Sigmoid colon (tissue), 7 donors: ENCODE measurements at places on chromosomes 5 and 9. TPM values are rescaled to one million over a fixed set of nuclear protein-coding genes. Genes with fewer than 3 reads are reported as not detected.

- no peak for DNase-seq
Measured at GRCh38 chr5:150317048-150318003, 14.6 kb upstream of the ARSI start.

The PLPP7 gene
- 1.8 TPM for polyA plus RNA-seq

DNA sequence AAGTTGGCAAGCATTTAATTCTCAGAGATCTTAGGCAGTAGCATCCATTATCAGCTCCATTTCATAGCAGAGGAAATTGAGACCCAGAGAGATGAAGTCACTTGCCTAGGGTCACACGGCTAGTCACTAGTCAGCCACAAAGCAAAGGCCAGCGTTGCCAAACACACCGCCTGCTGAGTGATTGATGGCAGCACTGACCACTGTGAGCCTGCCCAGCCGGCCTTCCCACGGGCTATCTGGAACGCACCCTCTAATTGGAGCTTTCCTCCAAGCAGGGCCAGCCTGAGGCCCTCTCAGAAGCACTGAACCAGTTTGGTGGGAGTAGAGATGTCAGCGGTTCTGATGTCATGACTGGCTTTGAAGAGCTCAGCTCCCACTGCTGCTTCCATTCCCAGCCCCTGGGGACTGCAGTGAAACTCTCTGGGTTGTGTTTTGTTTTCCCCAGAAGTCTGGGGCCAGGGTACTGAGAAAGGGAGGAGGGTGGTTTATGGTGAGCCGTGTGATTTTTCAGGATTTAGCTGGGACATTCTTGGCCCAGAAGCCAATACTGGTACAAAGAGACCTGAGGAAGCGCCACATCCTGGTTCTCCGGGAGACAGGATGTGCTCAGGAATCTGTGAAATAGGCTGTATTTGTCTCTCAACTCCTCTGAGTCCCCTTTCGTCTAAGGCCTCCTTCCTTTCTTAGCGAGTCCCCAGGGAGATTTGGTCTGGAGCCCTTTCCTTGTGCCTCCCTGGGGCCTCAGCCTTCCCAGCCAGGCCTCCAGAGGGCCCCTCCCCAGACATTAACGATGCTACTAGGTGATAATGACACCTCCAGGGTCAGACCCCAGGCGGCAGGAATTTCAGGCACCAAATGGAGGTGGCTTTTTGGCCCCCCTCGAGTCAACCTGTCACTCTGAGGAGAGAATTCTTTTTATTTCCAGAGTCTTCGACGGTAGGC, 44.5 kb downstream of the SPRY4 start:
- DNase-seq = no peak

- DNase-seq = peak; percentile 75
Measured at GRCh38 chr5:54518146-54518817, 723 bp downstream of the SNX18 start.

The OGN gene
- polyA plus RNA-seq = 4.4 TPM

DNA sequence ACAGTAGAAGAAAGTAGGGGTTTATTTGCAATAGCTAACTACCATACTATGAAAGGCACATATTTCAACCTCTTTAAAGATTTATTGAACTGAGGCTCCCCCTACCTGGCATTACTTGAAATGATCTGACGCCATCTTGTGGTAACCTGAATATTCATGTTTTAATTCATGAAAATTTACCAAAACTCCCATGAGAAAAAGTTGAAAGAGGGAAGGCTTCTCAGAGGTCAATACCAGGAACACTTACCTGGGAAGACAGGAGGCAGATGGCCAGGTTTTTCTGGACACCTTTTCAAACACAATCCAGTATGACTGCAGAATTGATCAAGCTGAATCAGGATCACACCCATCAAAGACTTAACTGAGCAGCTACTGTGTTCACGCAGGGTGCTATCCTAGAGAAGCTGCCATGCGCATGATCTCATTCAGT, 9.4 kb downstream of the PRELID2 start:
- no peak for DNase-seq

The SH2D3C gene
- 1.4 TPM for polyA plus RNA-seq

The SNCAIP gene
- polyA plus RNA-seq = 3.8 TPM

The GZMA gene
- 8.0 TPM for polyA plus RNA-seq

The BRINP1 gene
- not detected for polyA plus RNA-seq

The TLX3 gene
- not detected for polyA plus RNA-seq

DNA sequence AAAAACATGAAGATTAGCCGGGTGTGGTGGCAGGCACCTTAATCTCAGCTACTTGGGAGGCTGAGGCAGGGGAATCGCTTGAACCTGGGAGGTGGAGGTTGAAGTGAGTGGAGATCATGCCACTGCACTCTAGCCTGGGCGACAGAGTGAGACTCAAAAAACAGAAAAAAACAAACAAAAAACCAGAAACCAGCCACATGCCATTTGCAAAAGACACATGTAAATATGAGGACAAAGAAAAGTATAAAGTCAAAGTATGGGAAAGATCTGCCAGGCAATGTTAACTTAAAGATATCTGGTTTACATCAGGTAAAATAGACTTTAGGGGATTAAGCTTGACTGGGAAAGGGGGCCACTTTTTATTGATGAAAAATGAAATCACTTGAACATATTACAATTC, 90.7 kb downstream of the FNBP1 start:
- no peak for DNase-seq

The DIPK1B gene
- 0.60 TPM for polyA plus RNA-seq

DNA sequence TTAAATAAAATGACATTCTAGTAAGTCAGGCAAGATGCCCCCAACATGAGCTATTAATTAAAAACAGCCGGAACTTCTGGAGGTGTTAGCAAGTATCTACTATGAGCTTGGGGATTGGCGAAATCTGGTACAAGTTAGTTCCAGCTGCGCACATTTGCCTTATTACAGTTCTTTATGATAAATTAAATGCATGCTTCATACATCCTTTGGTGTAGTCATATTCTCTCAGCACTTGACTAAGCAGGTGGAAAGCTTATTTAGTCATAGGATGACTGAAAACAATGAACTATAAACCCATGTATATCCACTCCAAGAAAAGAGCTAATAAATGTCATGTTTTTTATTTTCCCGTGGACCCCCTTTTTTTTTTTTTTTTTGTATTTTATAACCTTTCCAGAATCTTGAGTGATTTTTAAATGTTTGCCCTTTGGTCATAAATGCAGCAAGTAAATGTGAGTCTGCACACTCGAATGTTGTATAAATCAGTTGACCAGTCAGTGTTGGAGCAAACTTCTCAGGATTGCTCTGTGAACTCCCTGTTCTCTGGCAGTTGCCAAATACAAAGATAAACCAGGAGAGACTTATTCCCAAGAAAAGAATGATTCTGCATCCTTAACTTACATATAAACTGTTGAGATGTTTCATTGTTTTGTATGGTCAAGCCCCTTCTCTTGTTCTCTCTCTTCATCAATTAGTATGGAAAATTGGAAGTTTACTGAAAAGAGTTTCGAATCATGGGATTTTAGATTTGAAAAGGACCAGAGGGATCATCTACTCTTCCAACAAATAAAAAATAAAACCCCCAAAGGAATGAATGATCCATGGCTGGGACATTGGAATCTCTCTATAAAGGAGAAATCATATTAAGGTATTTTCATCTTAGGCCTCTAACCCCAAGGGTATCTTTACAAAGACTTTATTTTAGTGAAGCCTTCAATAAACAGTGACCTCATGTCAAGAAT, 38.3 kb downstream of the PIK3R1 start:
- DNase-seq = no peak

DNA sequence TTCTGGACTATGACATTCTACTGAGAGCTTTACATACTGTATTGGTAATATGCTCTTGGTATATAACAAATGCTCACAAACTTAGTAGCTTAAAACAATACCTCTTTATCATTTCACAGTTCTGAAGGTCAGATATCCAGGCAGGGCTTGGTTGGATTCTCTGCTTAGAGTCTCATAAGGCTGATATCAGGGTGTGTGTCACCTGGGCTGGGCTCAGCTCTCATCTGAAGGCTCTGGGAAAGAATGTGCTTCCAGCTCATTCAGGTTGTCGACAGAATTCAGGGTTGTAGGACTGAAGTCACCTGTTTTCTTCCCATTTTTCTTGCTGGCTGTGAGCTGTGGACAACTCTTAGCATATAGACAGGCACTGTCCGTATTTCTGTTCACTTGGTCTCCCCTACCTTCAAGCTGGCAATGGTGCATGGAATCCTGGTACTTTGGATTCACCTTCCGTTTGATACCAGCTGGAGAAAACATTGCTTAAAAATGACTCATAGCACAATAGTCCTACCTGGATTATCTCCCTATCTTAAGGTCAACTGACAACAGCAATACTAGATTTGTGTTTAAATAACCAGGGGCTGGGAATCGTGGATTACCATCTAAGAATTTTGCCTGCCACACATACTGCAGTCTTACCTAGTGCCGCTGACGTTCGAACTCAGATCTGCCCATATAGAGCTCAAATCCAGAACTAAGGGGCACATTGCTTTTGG, 69.2 kb downstream of the RCL1 start:
- no peak for DNase-seq

GRCh38 chr9:115591584-115591984, 473.6 kb upstream of the TNC start:
- DNase-seq = peak; percentile 87

- no peak for DNase-seq
Measured at GRCh38 chr5:16755641-16756040, 138.8 kb upstream of the RETREG1 start.
